Activated CD4-positive, alpha-beta T cell treated with anti-CD3 and anti-CD28 coated beads, Interleukin-2, amount 10 ng/mL, durations not matched to agents 7 days and 5 days (primary cell): ENCODE measurements at places on chromosomes 11 and 22. TPM values are rescaled to one million over a fixed set of nuclear protein-coding genes. Genes with fewer than 3 reads are reported as not detected.

GRCh38 chr22:31241200-31241599 lies 29.1 kb downstream of the LIMK2 start:
- DNase-seq = no peak
- H3K27ac ChIP-seq = peak overlapping the region; percentile 37
- peaks cover 38% of the 10 kb centered on the region for H3K4me1 ChIP-seq
- peaks cover 12% of the 10 kb centered on the region for H3K36me3 ChIP-seq

- H3K4me3 ChIP-seq = no peak overlapping the region
- peaks cover 6% of the 10 kb centered on the region for H3K36me3 ChIP-seq
- H3K4me1 ChIP-seq = no peaks in the 10 kb centered on the region
- DNase-seq = no peak
- no peak overlapping the region for H3K27ac ChIP-seq
Observed at GRCh38 chr11:76119779-76120178, 86.5 kb downstream of the WNT11 start.

- peak overlapping the region; percentile 43 for H3K4me3 ChIP-seq
- H3K4me1 ChIP-seq = peaks cover 13% of the 10 kb centered on the region
- H3K27ac ChIP-seq = no peak overlapping the region
- DNase-seq = no peak
- no peaks in the 10 kb centered on the region for H3K36me3 ChIP-seq
Observed at GRCh38 chr22:20436307-20436767, 1.3 kb downstream of the SCARF2 start.

DNA sequence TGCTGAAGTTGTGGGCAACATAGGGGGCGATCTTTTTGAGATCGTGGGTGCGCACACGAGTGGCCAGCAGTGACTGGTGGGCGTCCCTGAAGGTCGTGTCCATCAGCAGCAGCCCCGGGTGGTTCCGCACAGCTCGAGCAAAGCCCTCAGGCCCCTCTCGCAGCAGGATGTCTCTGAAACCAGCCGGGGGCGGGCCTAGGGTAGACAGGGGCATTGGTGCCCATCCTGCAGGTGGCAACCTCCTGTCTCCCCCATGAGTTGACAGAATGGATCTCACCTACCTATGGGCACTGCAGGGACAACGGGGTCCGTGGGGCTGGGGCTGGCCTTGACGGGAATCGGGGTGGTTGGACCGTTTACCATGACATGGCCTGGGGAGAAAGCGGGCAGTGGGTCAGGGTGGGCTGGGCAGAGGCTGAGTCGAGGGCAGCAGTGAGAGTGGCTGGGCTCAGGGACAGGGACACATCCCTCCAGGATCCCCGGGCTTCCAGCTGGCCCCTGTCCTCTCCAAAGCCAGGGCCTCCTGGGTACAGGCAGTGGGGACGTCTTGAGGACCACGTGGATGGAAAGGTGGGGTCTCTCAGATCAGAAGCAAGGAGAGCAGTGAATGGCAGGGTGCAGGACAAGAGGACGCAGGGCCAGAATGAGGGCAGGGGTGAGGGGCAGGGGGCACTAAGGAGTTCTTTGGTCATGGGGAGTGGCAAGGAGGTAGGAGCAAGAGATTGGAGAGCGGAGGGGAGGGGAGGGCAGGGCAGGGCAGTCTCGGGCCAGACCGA lies 4.2 kb upstream of the LRFN4 start:
- DNase-seq = no peak
- no peak overlapping the region for H3K4me3 ChIP-seq
- peaks cover 32% of the 10 kb centered on the region for H3K4me1 ChIP-seq
- H3K36me3 ChIP-seq = peaks cover 2% of the 10 kb centered on the region
- H3K27me3 ChIP-seq = no peaks in the 10 kb centered on the region

DNA sequence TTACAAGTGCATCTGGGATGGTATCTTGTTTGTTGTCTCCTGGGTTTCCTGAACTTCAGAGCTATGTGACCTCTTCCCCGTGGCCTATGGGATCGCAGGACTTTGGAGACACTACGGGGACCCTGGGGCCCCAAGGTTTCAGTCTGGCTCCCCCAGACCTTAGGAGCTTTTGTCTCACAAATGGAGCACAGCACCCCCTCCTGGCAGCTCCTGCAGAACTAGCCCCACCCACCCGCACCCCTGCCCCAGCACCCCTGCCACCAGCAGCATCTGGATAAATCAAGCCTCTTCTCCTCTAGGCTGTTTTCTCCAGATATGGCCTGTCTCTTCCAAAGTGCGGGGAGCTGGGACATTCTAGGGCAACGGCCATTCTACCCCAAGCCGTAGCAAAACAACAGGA lies 10.4 kb downstream of the RCOR2 start:
- peaks cover 5% of the 10 kb centered on the region for H3K4me1 ChIP-seq
- H3K36me3 ChIP-seq = peaks cover 39% of the 10 kb centered on the region
- peak; percentile 63 for DNase-seq

DNA sequence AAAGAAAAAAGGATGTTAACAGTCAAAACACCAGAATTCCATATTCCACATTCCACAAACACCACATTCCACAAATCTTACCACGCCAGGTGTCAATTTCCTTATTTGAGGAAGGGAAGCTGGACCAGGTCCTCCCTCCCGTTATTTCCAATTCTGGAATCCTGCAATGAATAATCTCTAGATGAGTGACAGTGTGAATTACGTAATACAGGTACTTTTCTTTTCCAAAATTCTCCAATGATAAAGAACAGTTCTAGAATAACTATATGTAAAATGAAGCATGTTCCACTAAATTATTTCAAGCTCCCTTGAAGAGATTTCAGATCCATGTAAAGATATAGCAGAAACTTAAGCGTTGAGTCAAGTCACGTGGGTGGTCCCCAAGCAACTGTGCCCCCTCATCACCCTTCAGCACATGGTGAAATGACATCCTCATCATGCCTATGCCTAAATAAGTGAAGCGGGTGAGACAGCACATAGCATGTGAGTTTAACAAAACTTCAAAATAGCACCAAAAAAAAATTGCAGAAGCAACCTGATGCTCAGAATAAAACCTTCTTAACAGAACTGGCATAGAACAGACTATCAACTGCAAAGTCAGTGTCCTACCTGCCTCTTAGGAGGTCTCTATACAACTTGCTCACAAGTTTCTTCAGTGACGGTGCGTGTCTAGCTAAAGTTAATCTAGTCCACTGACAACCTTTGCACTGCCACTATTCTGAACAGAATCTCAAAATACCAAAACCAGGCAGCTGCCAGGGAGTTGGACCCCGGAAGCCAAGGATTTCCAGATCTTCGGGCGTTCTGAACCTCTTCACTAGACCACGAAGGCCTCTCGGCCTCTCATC lies 876 bp downstream of the NFRKB start:
- H3K27ac ChIP-seq = peak overlapping the region; percentile 90
- H3K4me1 ChIP-seq = peaks cover 47% of the 10 kb centered on the region
- DNase-seq = no peak
- peaks cover 2% of the 10 kb centered on the region for H3K27me3 ChIP-seq
- peak overlapping the region; percentile 91 for H3K4me3 ChIP-seq

DNA sequence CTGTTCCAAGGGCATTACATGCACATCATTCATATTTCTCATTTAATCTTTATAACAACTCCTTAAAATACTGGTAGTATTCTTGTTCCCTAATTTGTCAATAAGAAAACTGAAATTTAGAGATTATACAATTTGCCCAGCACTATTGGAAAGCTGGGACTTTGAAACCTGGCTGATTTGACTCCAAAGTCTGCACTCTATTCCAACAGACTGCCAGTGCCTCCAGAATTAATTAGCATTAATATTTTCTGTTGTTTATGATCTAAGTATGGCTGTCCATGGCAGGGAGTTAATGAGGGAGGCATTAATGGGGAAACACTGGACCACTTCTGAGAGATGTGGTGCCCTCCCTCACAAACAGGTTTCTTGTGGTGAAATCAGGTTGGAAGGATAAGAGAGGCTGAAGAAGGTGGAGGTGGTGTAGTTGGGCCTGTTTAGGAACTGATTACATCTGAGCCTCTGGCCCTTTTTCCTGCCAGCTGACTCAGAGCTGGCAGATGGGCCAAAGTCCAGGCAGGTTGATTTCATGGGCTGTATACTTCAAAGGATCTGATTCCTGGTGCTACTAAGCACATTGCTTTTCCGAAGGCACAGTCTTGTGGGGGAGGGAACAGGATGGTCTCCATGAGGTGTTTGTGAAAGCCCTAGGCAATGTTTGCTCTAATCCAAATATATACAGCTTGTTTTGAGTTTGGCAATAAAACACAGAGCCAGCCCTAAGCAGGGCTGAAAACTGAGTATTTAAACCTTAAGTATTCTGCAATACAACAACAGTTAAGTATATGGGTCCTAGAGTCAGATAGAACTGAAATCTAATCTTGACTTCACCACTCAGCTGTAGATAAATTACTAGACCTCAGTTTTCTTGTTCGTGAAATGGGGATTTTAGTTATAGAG lies 21.0 kb upstream of the RAB30 start:
- H3K27ac ChIP-seq = no peak overlapping the region
- no peak overlapping the region for H3K4me3 ChIP-seq
- H3K36me3 ChIP-seq = no peaks in the 10 kb centered on the region

DNA sequence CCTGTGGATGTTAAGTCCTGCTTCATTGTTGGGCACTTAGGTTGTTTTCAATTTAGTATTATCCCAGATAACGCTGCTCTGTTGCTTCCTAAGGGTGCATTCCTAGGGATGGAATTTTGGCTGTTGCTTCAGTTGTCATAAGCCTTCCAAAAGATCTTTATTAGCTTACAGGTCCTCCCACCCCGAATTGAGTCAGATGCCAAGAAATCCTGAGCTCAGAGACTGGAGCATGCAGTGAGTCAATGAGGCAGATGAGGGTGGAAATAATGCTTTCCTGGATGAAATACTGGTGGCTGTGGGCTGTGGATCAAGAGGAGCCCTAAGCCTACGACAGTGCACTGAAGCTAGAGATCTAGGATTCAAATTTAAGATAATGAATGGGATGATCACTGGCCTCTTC lies 10.7 kb upstream of the IL18BP start:
- no peaks in the 10 kb centered on the region for H3K27me3 ChIP-seq
- H3K4me3 ChIP-seq = no peak overlapping the region
- DNase-seq = no peak
- no peak overlapping the region for H3K27ac ChIP-seq
- H3K36me3 ChIP-seq = peaks cover 10% of the 10 kb centered on the region

DNA sequence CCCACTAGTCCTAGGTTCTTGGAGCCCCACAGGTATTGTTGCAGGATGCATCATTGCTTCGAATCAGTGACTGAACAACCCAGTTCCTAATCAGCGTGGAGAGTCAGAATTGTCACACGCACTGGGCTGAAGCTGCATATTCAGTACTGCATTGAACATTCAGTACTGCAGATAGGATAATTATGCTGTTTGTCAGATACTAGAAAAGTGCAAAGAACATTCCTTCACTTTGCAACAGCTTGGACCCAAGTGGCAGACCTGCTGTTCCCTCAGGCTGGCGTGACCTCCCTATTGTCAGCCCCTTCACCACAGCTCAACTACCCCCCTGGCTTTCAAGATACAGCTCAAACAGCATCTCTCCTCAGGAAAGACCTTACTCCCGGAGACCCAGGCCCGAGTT lies 27.6 kb downstream of the NF2 start:
- H3K27ac ChIP-seq = no peak overlapping the region
- no peak overlapping the region for H3K4me3 ChIP-seq
- peaks cover 1% of the 10 kb centered on the region for H3K36me3 ChIP-seq
- peaks cover 37% of the 10 kb centered on the region for H3K4me1 ChIP-seq

- H3K4me1 ChIP-seq = peaks cover 5% of the 10 kb centered on the region
- H3K27me3 ChIP-seq = no peaks in the 10 kb centered on the region
- H3K4me3 ChIP-seq = no peak overlapping the region
Observed at GRCh38 chr11:106011481-106011880, 10.6 kb downstream of the MSANTD4 start.

DNA sequence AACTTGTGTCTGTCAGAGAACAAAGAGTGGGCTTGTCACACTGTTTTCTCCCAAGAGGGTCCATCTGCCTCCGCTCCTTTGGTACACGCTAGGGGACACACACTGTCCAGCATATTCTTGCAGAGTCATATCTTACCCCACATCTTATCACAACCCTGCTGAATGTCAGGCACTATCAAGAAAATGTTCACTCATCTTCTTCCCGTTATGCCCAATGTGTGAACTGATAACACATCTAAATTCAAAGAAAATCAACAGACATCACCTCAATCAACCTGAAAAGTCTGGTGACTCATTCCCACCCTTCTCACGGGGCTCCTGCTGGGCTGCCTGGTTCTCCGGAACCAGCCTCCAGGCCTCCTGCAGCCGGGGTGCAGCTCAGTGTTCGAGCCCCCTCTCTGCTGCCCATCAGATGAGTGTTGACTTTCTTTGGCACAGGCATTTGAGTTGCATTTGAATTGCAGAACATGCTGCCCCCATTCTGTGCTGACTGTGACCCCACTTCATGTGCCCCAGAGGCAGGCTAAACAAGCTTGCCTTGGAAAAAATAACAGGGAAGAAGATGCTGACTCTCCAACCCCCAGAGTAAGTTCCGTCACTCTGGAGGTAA lies 19.4 kb downstream of the GRAP2 start:
- H3K4me3 ChIP-seq = peak overlapping the region; percentile 72
- peaks cover 67% of the 10 kb centered on the region for H3K36me3 ChIP-seq
- peaks cover 93% of the 10 kb centered on the region for H3K4me1 ChIP-seq
- H3K27ac ChIP-seq = peak overlapping the region; percentile 96

GRCh38 chr11:77568916-77569675 lies 20.7 kb upstream of the AQP11 start:
- H3K36me3 ChIP-seq = no peaks in the 10 kb centered on the region
- peaks cover 14% of the 10 kb centered on the region for H3K27me3 ChIP-seq
- peaks cover 3% of the 10 kb centered on the region for H3K4me1 ChIP-seq
- no peak overlapping the region for H3K4me3 ChIP-seq
- DNase-seq = no peak
- no peak overlapping the region for H3K27ac ChIP-seq

GRCh38 chr11:114273071-114273470 lies 23.1 kb upstream of the NNMT start:
- H3K4me3 ChIP-seq = no peak overlapping the region
- H3K27ac ChIP-seq = no peak overlapping the region
- H3K27me3 ChIP-seq = peaks cover 34% of the 10 kb centered on the region
- H3K4me1 ChIP-seq = no peaks in the 10 kb centered on the region
- no peak for DNase-seq

DNA sequence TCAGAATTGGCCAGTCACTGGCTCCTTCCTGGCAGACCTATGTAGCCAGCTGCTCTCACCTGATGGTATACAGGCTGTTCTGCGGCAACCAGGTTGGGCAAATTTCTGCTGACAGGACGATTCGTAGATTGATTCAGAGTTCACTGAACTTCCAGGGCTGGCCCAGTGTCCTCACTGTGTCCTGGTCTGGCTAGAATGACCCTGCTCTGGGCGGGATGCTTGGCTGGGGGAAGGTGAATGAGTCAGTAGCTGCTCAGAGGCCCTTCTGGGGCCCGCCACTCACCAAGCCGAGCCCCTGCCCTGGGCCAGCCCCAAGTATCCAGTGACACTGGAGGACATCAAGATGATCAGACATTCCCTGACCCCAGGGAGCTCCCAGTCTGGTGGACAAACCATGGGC lies 62.9 kb upstream of the WNT11 start:
- H3K27ac ChIP-seq = no peak overlapping the region
- no peaks in the 10 kb centered on the region for H3K4me1 ChIP-seq
- DNase-seq = no peak
- H3K36me3 ChIP-seq = no peaks in the 10 kb centered on the region

GRCh38 chr11:131932584-131933325 lies 562.3 kb downstream of the NTM start:
- H3K27ac ChIP-seq = no peak overlapping the region
- H3K4me3 ChIP-seq = no peak overlapping the region
- no peaks in the 10 kb centered on the region for H3K4me1 ChIP-seq
- no peaks in the 10 kb centered on the region for H3K27me3 ChIP-seq

The IGHMBP2 gene
- 23.9 TPM for total RNA-seq

The RIMBP3B gene
- 0.84 TPM for total RNA-seq

The CTSW gene
- total RNA-seq = 22.9 TPM

The SYCE3 gene
- not detected for total RNA-seq

The NRXN2 gene
- 0.07 TPM for total RNA-seq

The C1QTNF5 gene
- total RNA-seq = not detected

The KCNJ1 gene
- not detected for total RNA-seq

The P2RY2 gene
- not detected for total RNA-seq

The ANO1 gene
- not detected for total RNA-seq

The OR51E1 gene
- total RNA-seq = not detected
